Esophagus muscularis mucosa (tissue), 4 donors: ENCODE measurements at places on chromosomes 4 and X. TPM values are rescaled to one million over a fixed set of nuclear protein-coding genes. Genes with fewer than 3 reads are reported as not detected.

DNA sequence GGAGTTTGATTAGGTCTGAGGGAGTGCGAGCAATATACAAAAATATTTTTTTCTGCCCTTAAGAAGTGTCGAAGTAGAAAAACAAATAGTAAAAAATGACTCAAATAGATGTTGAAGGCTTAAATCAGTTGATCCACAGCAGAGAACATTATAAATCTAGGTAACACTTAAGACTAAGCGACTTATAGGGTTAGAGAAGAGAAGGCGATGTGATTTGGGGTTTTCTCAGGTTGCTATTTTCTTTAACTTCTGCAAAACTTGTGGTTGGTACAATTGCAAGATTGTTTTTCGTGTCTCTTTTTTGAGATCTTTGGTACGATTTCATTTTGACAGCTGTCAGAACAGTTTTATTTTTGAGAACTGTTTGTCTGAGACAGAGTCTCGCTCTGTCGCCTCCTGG, 1479.5 kb downstream of the PCDH7 start:
- H3K4me3 ChIP-seq = no peak overlapping the region
- no peaks in the 10 kb centered on the region for H3K4me1 ChIP-seq
- H3K36me3 ChIP-seq = no peaks in the 10 kb centered on the region
- no peak for DNase-seq

DNA sequence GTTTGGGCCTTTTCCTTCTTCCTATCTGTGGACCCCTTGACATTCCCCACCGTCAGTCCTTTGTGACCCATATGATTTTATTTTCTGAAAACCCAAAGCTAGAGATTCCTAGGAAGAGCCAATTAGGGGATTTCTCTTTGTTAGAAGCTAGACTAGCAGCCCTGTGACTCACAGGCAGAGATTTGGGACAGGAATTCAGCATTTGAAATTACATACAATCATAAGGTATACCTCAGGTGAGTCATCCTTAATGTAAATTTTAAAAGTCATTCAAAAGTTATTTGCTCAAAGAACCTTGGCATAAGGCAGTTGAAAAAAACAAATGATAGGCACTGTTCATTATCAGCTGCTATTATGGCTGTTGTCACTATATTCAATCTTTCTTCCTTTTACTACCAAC, 40.6 kb downstream of the USP26 start:
- H3K4me1 ChIP-seq = no peaks in the 10 kb centered on the region
- no peaks in the 10 kb centered on the region for H3K27me3 ChIP-seq
- no peaks in the 10 kb centered on the region for H3K36me3 ChIP-seq
- no peak for DNase-seq

DNA sequence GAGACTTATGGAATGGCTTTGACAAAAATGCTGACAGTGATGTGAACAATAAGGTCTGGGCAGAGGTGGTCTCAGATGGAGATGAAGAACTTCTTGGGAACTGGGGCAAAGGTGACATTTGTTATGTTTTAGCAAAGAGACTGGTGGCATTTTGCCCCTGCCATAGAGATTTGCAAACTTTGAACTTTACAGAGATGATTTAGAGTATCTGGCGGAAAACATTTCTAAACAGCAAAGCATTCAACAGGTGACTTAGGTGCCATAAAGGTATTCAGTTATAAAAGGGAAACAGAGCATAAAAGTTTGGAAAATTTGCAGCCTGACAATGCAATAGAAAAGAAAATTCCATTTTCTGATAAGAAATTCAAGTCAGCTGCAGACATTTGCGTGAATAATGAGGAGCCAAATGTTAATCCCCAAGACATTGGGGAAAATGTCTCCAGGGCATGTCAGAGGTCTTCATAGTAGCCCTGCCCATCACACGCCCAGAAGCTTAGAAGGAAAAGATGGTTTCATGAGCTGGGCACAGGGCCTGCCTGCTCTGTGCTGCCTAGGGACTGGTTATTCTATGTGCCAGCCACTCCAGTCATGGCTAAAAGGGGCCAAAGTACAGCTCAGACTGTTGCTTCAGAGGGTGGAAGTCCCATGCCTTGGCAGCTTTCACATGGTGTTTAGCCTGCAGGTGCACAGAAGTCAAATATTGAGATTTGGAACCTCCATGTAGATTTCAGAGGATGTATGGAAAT, 782.2 kb downstream of the TRAM1L1 start:
- DNase-seq = no peak
- no peaks in the 10 kb centered on the region for H3K4me1 ChIP-seq
- no peak overlapping the region for H3K27ac ChIP-seq
- H3K36me3 ChIP-seq = no peaks in the 10 kb centered on the region
- no peaks in the 10 kb centered on the region for H3K27me3 ChIP-seq

- H3K36me3 ChIP-seq = peaks cover 15% of the 10 kb centered on the region
- peak overlapping the region; percentile 26 for H3K4me3 ChIP-seq
- DNase-seq = no peak
- no peaks in the 10 kb centered on the region for H3K27me3 ChIP-seq
Measured at GRCh38 chr4:88759039-88759894, 61.6 kb upstream of the NAP1L5 start.

The CNKSR2 gene
- total RNA-seq = 8.9 TPM

The LRIT3 gene
- 0.17 TPM for total RNA-seq

GRCh38 chrX:30995060-30995700, 76.7 kb downstream of the FTHL17 start:
- DNase-seq = no peak
- no peak overlapping the region for H3K4me3 ChIP-seq
- H3K27ac ChIP-seq = no peak overlapping the region

DNA sequence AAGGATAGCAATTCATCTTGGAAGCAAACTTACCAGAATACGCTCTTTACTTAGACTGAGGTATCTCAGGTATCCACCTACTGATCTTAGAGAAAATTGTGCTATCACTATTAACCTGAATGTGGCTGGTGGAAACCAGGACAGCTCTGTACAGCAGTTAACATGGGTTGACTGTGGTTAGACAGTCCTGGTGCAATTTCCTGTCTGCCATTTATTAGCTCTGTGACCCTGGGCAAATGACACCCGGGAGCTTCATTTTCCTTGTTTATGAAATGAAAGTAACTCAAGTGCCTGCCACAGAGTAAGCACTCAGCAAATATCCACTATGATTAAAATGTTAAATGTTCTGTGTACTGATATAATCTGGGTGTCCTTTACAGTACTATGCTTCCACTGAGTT, 60.0 kb downstream of the SMC1A start:
- H3K4me3 ChIP-seq = no peak overlapping the region
- no peak for DNase-seq
- H3K36me3 ChIP-seq = no peaks in the 10 kb centered on the region
- no peaks in the 10 kb centered on the region for H3K27me3 ChIP-seq
- H3K4me1 ChIP-seq = no peaks in the 10 kb centered on the region

DNA sequence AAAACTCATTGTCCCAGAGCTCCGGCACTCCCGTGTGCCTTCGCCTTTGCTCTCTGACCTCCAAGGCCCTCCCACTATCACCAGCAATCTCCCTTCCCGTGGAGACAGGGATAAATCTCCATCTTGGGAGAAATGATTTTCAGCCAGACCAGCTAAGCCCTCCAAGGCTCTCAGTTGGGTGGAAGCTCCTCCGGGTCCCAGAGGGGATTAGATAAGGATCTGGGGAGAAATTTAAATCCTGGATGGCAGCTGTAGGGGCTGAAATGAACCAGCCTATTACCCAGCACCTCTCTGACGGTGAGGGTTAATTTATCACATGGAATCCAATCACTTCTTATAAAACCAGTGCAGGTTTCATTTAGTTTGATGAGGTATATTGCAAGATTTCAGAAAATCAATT, 366.2 kb downstream of the FBXW7 start:
- DNase-seq = no peak
- no peak overlapping the region for H3K4me3 ChIP-seq
- no peaks in the 10 kb centered on the region for H3K36me3 ChIP-seq
- H3K4me1 ChIP-seq = peaks cover 7% of the 10 kb centered on the region
- H3K27ac ChIP-seq = no peak overlapping the region

DNA sequence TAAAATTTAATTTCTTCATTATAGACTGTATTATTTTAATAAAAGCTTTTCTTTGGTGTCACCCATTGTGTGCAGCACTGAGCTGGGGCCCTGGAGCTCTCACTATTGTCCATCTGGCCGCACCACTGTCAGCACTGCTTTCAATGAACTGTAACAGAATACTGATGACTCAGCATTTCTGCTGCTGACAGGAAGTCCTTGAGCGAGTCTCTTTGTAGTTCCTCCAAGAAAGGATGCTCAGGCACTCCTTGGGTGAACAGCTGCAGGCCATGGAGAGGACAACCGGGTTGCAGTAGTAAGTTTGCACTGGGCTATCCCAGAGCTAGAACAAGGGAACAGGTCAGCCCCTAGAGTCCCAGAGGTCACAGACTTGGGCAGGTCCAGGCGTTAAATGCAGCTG, 81.6 kb downstream of the SORBS2 start:
- peak overlapping the region; percentile 77 for H3K27ac ChIP-seq
- H3K27me3 ChIP-seq = no peaks in the 10 kb centered on the region
- H3K4me1 ChIP-seq = peaks cover 58% of the 10 kb centered on the region

The DEFB131A gene
- total RNA-seq = not detected

The PPARGC1A gene
- total RNA-seq = 22.8 TPM

DNA sequence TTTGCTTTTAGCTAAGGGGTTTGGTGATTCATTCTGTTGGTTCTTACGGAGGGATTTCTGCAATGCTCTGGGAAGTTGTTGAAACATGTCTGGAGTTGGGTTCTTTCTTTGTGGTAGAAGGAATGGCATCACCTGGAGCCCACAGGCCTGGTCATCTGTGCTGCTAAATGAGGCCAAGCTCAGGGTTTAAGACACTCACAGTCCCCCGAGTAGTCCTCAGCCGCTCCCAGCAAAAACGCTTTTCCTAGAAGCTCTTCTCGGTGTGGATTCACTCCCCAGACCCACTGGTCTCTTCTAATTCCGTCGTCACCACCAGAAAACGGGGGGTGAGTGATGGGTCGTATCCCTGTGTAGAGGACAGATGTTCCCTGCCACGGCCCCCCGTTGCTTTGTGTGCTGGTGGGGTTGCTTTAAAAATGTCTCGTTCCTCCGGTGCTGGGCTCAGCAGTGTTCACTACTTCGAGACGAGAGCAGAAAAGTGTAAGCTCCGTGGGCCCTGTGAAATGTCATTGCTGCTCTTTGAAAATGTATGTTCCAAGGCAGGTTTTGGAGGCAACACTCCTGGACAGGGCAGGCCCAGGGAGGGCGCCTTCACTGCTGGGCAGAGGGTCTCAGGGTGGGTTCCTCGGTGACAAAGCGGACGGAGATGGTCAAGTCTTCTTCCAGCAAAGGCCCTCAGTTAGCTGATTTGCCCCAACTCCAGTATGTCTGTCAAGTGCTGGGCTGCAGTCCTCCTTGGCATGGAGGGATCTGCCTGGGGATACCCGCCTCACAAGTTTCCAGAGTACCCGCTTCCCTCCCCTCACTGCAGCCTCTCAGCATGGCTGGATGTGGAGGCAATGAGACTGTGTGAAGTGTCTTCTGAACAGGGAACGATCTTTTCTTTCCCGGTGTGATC, 37.3 kb downstream of the PSAPL1 start:
- peaks cover 1% of the 10 kb centered on the region for H3K4me1 ChIP-seq
- no peak overlapping the region for H3K4me3 ChIP-seq
- no peak overlapping the region for H3K27ac ChIP-seq
- no peaks in the 10 kb centered on the region for H3K36me3 ChIP-seq
- DNase-seq = no peak

GRCh38 chrX:118510111-118510510, 14.5 kb downstream of the DOCK11 start:
- no peak for DNase-seq
- peak overlapping the region; percentile 68 for H3K27ac ChIP-seq
- H3K4me1 ChIP-seq = peaks cover 90% of the 10 kb centered on the region

DNA sequence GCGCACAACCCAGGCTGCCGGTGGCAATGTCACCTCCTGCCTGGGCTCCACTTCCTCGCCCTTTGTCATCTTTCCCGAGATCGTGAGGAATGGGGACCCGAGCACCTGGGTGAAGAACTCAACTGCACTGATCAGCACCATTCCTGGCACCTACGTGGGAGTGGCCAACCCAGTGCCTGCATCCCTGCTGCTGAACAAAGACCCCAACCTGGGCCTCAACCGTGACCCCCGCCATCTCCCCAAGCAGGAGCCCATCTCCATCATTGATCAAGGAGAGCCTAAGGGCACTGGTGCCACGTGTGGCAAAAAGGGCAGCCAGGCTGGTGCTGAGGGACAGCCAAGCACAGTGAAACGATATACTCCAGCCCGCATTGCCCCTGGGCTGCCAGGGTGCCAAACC, 32.3 kb downstream of the BCORL1 start:
- no peak overlapping the region for H3K27ac ChIP-seq
- H3K4me3 ChIP-seq = no peak overlapping the region
- DNase-seq = no peak

DNA sequence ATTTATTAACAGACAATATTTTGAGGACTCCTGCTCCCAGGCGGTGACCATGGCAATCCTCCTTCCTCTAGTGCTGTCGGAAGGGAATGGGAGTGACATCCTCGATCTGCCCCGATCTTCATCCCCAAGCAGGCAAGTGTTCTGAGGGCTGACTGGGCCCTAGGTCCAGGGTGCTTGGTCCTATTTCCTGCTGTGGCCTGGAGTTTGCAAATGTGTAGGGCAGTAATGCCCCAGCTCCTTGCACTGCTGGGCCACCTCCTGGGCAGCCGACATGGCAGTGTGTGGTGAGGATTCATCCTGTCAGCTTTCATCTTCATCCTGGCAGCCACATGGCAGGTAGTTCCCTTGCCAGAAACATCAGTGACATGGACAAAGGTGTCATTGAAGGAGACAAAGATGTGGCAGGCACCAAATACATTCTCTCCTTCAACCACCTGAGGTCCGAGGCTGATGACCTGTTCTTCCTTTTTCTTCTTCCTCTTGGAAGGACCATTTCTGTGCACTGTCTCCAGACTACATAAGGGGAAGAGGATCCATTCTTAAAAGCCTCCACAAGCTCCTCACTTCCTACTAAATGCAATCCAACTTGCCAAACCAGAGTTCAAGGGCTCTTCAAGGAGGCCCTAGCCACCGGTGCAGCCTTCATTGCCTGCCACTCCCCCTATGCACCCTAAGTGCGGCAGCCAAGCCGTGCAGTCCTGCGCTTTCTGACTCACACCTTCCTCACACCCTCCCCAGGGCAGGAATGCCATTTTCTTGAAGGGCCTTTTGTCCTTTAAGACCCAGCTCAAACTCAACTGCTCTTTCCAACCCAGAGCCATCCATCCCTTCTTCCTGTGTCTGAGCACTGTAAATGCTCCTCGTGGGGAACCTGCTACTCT, 65.7 kb downstream of the TMEM154 start:
- H3K4me1 ChIP-seq = no peaks in the 10 kb centered on the region
- H3K4me3 ChIP-seq = no peak overlapping the region
- H3K36me3 ChIP-seq = no peaks in the 10 kb centered on the region
- no peaks in the 10 kb centered on the region for H3K27me3 ChIP-seq
